CD8-positive, alpha-beta memory T cell (primary cell): ENCODE measurements at places on chromosomes 5 and 9.
A peak's percentile ranks its signal among the peaks of the same experiment; 100 is the strongest.

GRCh38 chr9:93357649-93358048 is 93.8 kb upstream of the FAM120A start:
- no peaks in the 10 kb centered on the region for H3K36me3 ChIP-seq
- H3K4me1 ChIP-seq = no peaks in the 10 kb centered on the region
- no peak overlapping the region for H3K4me3 ChIP-seq

GRCh38 chr9:136517012-136517743 is 28.7 kb downstream of the NOTCH1 start:
- H3K36me3 ChIP-seq = peaks cover 8% of the 10 kb centered on the region
- no peaks in the 10 kb centered on the region for H3K27me3 ChIP-seq
- H3K4me3 ChIP-seq = no peak overlapping the region
- DNase-seq = no peak
- H3K4me1 ChIP-seq = no peaks in the 10 kb centered on the region

DNA sequence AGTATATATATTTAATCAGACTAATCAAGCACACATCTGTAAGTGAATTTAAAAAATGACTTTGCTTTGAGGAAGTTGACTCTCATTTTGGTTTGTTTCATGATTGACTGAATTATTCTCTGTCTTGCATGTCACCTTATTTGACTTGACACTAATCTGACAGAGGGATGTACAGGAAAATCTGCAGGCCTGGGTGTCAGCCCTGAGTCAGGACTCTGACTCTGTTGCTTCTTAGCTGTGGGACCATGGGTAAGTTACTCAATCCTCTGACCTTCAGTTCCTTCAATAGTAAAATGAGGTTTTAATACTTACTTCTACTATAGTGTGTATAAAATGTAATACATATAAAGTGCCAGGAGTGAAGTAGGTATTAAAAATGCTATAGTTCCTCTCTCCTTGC is 415.9 kb downstream of the ARHGEF28 start:
- no peak overlapping the region for H3K27ac ChIP-seq
- no peak for DNase-seq
- H3K36me3 ChIP-seq = no peaks in the 10 kb centered on the region
- H3K4me3 ChIP-seq = no peak overlapping the region
- H3K4me1 ChIP-seq = no peaks in the 10 kb centered on the region

DNA sequence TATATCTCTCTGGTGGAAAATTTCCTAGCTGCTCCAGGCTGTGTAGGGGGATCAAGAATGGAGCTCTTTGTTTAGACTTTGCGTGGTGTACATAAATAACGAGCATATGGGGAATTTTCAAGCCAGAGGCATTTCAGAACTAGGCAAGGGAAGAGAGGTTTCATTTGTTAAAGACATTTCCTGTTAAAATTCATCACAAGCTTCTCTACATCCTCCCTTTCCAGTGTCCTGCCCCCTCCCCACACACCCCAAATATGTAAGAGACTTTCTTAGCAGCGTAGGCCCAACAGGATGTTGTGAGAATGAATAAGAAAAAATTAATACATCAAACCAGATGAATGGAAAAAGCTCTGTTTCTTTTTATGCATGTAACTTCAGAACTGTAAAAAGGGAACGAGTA is 150.3 kb downstream of the GPBP1 start:
- DNase-seq = no peak
- H3K36me3 ChIP-seq = no peaks in the 10 kb centered on the region
- no peak overlapping the region for H3K27ac ChIP-seq
- no peaks in the 10 kb centered on the region for H3K4me1 ChIP-seq
- H3K4me3 ChIP-seq = no peak overlapping the region

DNA sequence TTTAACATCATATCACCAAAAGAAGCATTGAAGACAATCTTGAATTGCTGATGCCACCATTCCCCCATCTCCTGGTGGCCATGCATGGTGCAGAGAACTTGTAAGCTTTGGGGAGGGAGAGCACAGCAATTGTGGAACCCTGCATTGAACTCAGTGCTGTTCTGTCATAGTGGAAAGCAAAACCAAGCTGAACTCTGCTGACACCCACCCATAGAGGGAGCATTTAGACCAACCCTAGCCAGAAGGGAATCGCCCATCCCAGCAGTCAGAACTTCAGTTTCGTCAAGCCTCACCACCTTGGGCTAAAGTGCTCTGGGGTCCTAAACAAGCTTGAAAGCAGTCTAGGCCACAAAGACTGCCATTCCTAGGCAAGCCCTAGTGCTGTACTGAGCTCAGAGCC is 37.4 kb upstream of the RUSC2 start:
- H3K4me1 ChIP-seq = no peaks in the 10 kb centered on the region
- no peak overlapping the region for H3K4me3 ChIP-seq
- no peaks in the 10 kb centered on the region for H3K27me3 ChIP-seq
- no peaks in the 10 kb centered on the region for H3K36me3 ChIP-seq

DNA sequence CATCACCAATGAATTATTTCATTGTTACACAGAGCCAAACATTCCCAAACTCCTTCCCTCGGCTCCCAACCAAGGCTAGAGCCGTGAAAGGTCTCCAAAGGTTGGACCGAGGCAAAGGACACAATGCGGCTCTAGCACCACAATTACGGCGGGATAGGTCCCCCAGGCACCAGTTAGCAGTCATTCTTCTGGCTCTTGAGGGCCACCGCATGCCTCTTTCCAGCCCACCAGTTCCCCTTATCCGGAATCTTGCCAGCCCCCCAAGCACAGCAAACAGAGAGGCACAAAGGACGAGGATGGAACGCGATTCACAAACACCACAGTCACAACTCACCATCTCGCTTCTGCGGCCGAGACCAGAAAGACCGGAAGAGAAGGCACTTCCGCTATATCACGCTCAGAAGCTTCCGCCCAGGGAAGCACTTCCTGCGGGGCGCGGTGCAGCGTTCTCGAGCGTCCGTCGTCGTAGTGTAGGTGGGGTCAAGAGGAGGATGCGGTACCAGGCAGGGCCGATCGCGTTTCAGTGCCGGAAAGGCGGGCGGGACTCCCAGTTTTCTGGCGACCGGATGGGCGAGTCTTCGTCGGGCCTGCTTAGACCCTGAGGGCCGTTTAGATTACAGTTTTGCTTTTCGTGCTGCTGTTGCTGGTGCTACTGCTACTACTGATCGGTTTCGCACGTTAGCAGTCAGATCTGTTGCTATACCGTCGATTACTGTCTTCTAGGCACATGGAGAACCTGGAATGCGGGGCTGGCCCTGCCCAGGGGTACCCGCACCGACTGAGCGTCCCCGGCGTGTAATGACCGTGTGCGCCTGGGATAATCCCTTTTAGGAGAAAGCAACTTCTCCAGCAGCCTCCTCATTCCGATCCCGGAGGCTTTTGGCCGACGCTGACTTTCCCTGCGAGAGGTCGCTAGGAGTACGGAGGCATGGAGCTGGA is at the start of gene RPL37:
Gene RPL37, minus strand, starts transcription at position 374 of the 939 bp plus-strand sequence. Its CDS starts 37 bp downstream, at position 337.
- H3K4me1 ChIP-seq = peaks cover 33% of the 10 kb centered on the region
- peak within 1 kb of the TSS; percentile 98 for H3K27ac ChIP-seq
- DNase-seq = peak; percentile 94
- H3K27me3 ChIP-seq = no peaks in the 10 kb centered on the region
- peak within 1 kb of the TSS; percentile 99 for H3K4me3 ChIP-seq
- peaks cover 38% of the 10 kb centered on the region for H3K36me3 ChIP-seq

- H3K36me3 ChIP-seq = no peaks in the 10 kb centered on the region
- DNase-seq = no peak
- H3K27ac ChIP-seq = no peak overlapping the region
- H3K4me1 ChIP-seq = no peaks in the 10 kb centered on the region
Observed at GRCh38 chr9:130199605-130200004, 27.4 kb downstream of the NCS1 start.

DNA sequence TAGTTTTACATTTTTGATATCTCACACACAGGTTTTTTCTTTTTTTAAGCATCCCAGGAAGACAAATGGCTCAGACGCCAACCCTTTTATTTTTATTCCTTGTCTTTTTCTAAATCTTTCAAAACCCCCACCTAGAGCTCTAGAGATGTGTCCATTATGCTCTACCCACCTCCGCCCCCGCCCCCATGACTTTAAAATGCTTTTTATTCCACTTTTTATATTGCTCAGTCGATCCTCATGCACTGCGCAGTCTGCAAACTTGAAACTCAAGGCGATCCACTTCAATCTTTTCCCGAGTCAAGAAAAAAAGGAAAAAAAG is 411 bp upstream of the MAT2B start:
- peak overlapping the region; percentile 61 for H3K4me3 ChIP-seq
- no peaks in the 10 kb centered on the region for H3K36me3 ChIP-seq
- peaks cover 34% of the 10 kb centered on the region for H3K4me1 ChIP-seq
- no peaks in the 10 kb centered on the region for H3K27me3 ChIP-seq

- H3K36me3 ChIP-seq = no peaks in the 10 kb centered on the region
- no peaks in the 10 kb centered on the region for H3K4me1 ChIP-seq
- no peak overlapping the region for H3K4me3 ChIP-seq
- no peak overlapping the region for H3K27ac ChIP-seq
- H3K27me3 ChIP-seq = no peaks in the 10 kb centered on the region
Observed at GRCh38 chr5:80607832-80608231, 37.8 kb upstream of the ANKRD34B start.

GRCh38 chr9:120770931-120771330 is 22.3 kb downstream of the FBXW2 start:
- no peaks in the 10 kb centered on the region for H3K4me1 ChIP-seq
- no peak overlapping the region for H3K4me3 ChIP-seq
- H3K36me3 ChIP-seq = peaks cover 16% of the 10 kb centered on the region
- H3K27ac ChIP-seq = no peak overlapping the region

- H3K27me3 ChIP-seq = no peaks in the 10 kb centered on the region
- H3K4me3 ChIP-seq = no peak overlapping the region
- H3K36me3 ChIP-seq = peaks cover 6% of the 10 kb centered on the region
- H3K4me1 ChIP-seq = peaks cover 74% of the 10 kb centered on the region
- DNase-seq = no peak
- H3K27ac ChIP-seq = no peak overlapping the region
Observed at GRCh38 chr9:111909444-111909843, 12.8 kb downstream of the UGCG start.

GRCh38 chr9:132171702-132172101 is 9.8 kb downstream of the NTNG2 start:
- no peaks in the 10 kb centered on the region for H3K36me3 ChIP-seq
- no peaks in the 10 kb centered on the region for H3K4me1 ChIP-seq
- no peaks in the 10 kb centered on the region for H3K27me3 ChIP-seq
- no peak overlapping the region for H3K27ac ChIP-seq
- DNase-seq = no peak

DNA sequence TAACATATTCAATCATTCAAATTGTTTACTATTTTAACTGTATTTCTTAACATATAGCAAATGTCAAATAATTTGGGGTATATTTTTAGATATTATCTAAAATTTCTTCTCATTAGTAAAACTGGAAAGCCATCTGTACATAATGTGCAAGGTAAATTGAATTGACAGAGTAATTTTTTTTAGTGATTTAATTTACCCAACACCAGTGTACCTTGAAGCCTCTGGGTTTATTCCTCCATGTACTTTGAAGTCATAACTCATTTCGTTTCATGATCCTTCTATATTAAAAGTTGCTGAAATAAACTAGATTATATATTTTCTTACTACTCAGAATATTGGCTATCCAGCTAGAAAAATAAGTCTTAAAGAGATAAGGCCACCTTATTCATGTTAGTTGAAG is 674.9 kb downstream of the PRR16 start:
- no peak overlapping the region for H3K4me3 ChIP-seq
- DNase-seq = no peak
- H3K36me3 ChIP-seq = no peaks in the 10 kb centered on the region
- no peak overlapping the region for H3K27ac ChIP-seq
- no peaks in the 10 kb centered on the region for H3K4me1 ChIP-seq

- no peak overlapping the region for H3K4me3 ChIP-seq
- H3K27ac ChIP-seq = no peak overlapping the region
- H3K36me3 ChIP-seq = no peaks in the 10 kb centered on the region
- no peaks in the 10 kb centered on the region for H3K27me3 ChIP-seq
- H3K4me1 ChIP-seq = peaks cover 26% of the 10 kb centered on the region
Observed at GRCh38 chr9:125650271-125650737, 56.7 kb downstream of the MAPKAP1 start.

- no peak for DNase-seq
- H3K27ac ChIP-seq = no peak overlapping the region
Observed at GRCh38 chr9:105319202-105319813, 74.9 kb downstream of the SLC44A1 start.

- H3K27ac ChIP-seq = no peak overlapping the region
- no peaks in the 10 kb centered on the region for H3K36me3 ChIP-seq
- H3K4me1 ChIP-seq = peaks cover 6% of the 10 kb centered on the region
- DNase-seq = no peak
- no peaks in the 10 kb centered on the region for H3K27me3 ChIP-seq
- H3K4me3 ChIP-seq = no peak overlapping the region
Observed at GRCh38 chr5:36723912-36724311, 117.5 kb downstream of the SLC1A3 start.

DNA sequence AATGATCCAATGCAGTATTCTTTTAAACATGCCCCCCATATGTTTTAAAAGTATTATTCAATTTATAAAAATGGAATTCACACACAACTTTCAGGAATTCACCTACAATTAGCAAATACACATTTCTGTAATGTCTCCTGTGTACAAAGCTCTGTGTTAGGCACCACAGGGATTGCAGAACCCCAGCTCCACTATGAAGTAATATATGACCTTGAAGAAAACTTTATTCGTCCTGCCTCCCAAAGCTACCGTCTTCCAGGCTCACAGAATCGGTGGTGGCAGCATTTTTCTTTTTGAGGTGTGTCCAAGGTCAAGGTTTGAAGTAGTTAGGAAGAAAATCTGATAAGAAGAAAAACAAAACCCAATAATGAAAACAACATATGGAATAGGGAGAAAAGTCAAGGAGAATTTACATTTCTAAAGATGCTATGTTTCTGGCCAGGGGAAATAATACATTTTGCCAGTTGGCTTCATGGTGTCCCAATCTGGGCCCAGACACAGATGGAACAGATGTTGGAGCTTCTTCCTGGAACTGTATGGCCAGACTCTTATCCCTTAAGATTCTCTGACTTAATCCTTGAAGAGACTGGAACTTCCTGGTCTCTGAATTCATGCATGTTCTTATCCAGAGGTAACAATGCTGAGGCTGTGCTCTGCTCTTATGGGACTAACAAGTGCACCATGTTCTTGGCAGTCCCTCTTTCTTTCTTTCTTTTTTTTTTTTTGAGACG is 22.0 kb upstream of the LVRN start:
- DNase-seq = no peak
- H3K4me3 ChIP-seq = no peak overlapping the region
- H3K36me3 ChIP-seq = no peaks in the 10 kb centered on the region

DNA sequence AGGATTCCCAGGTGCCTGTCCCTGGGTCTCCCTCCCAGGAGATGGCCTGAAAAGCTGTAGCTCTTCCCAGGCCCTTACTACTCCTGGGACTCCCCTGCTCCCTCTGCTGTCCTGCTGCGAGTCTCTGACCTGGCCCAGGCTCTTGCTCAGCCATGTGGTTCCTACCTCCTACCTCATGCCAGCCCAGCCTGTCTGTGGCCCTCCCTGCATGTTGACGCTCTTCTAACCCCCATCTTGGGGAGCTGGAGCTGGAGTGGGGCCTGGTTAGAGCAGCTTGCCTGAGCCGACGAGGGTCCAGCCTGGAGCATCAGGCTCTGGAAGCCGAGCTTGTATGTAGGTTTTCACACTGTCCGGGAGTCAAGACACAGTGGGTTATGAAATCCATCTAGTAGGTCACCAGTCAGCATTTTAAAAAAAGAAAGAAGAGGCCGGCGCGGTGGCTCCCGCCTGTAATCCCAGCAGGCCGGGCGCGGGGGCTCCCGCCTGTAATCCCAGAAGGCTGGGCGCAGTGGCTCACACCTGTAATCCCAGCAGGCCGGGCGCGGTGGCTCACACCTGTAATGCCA is 244.4 kb downstream of the FANCC start:
- no peak for DNase-seq
- H3K4me3 ChIP-seq = no peak overlapping the region
- H3K27me3 ChIP-seq = no peaks in the 10 kb centered on the region
- H3K27ac ChIP-seq = no peak overlapping the region
- H3K4me1 ChIP-seq = no peaks in the 10 kb centered on the region

GRCh38 chr5:90909101-90909503 is 350.5 kb downstream of the ADGRV1 start:
- H3K4me1 ChIP-seq = no peaks in the 10 kb centered on the region
- no peak for DNase-seq
- no peak overlapping the region for H3K27ac ChIP-seq
